ENCODE measurements at places on chromosomes 1 and 21.

DNA sequence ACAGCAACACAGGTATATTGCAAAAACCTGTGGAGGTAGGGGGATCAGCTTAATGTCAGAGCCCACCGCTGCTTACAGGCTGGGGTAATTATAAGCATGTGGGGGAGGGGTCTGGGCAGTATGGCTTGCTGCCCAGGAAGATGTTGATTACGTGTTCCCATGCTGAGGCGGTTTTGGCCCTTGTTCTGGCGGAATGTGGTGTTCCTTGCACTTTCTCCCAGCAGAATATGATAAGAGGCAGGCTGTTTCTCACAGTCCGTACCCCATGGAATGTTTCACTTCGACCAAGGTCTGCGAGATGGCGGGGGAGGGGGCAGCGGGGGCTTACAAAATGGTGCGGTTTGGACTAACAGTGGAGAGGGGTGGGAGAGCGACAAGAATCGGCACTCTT is 9.8 kb upstream of the HPCAL4 start:
- DNase-seq, result no peak
- no peak overlapping the region for H3K4me3 ChIP-seq
- no peaks in the 10 kb centered on the region for H3K4me1 ChIP-seq
- H3K36me3 ChIP-seq, result no peaks in the 10 kb centered on the region

- H3K36me3 ChIP-seq, result no peaks in the 10 kb centered on the region
- no peaks in the 10 kb centered on the region for H3K27me3 ChIP-seq
- no peak for DNase-seq
- no peaks in the 10 kb centered on the region for H3K4me1 ChIP-seq
Observed at GRCh38 chr1:156958247-156958714, 37.8 kb downstream of the LRRC71 start.

GRCh38 chr1:28646040-28646439 is 2.4 kb upstream of the RNU11 start:
- peaks cover 41% of the 10 kb centered on the region for H3K4me1 ChIP-seq
- H3K4me3 ChIP-seq, result no peak overlapping the region
- H3K36me3 ChIP-seq, result no peaks in the 10 kb centered on the region
- H3K27ac ChIP-seq, result no peak overlapping the region
- H3K27me3 ChIP-seq, result no peaks in the 10 kb centered on the region

GRCh38 chr1:208215393-208215792 is 28.8 kb downstream of the PLXNA2 start:
- H3K27ac ChIP-seq, result no peak overlapping the region
- H3K4me3 ChIP-seq, result no peak overlapping the region
- no peaks in the 10 kb centered on the region for H3K27me3 ChIP-seq
- DNase-seq, result no peak
- peaks cover 3% of the 10 kb centered on the region for H3K4me1 ChIP-seq

DNA sequence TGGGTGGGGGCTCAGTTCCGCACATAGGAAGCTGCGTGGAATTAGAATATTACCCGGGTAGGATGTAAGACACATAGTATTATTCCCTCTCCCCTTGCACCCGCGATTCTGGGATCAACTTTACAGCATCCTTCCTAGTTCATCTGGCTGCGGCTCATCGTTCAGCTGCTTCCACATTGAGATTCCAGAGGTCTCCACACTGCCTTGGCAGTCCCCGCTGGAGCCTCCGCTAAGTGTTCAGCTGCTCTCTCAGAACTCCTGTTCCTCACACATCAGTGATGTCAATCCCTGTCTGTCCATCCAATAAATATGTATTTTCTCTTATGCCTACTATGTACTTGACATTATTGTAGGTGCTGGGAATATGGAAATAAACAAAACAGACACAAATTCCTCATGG is 135.6 kb upstream of the SYT6 start:
- no peaks in the 10 kb centered on the region for H3K36me3 ChIP-seq
- no peaks in the 10 kb centered on the region for H3K27me3 ChIP-seq
- no peak overlapping the region for H3K27ac ChIP-seq
- no peak for DNase-seq

GRCh38 chr1:12467570-12468286 is 150.3 kb downstream of the DHRS3 start:
- no peak overlapping the region for H3K27ac ChIP-seq
- H3K27me3 ChIP-seq, result no peaks in the 10 kb centered on the region

- peaks cover 17% of the 10 kb centered on the region for H3K4me1 ChIP-seq
- peak overlapping the region; percentile 28 for H3K4me3 ChIP-seq
- H3K27me3 ChIP-seq, result no peaks in the 10 kb centered on the region
- H3K36me3 ChIP-seq, result no peaks in the 10 kb centered on the region
Observed at GRCh38 chr1:100927276-100927675, 31.4 kb downstream of the SLC30A7 start.

- H3K36me3 ChIP-seq, result no peaks in the 10 kb centered on the region
- no peak for DNase-seq
- H3K4me1 ChIP-seq, result no peaks in the 10 kb centered on the region
- no peak overlapping the region for H3K4me3 ChIP-seq
- no peak overlapping the region for H3K27ac ChIP-seq
- H3K27me3 ChIP-seq, result no peaks in the 10 kb centered on the region
Observed at GRCh38 chr1:234091065-234091401, 186.6 kb downstream of the SLC35F3 start.

DNA sequence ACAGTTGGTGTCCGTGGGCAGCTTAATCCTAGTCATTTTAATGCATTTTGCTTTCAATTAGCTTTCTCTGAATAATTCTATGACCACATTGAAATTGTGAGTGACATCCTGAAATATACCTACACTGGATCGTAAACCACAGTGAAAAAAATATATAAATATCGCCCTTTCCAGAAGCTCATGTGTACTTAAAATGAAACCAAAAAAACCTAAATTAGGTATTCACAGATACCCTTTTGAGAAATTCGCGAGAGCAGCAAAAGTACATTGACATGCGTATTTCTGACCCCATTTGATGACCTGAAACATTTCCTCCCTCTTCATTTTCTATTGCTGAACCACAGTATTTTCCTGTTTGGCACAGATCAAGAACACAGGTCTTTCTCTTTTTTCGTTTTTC is 253.8 kb downstream of the LTN1 start:
- H3K4me3 ChIP-seq, result no peak overlapping the region
- H3K36me3 ChIP-seq, result no peaks in the 10 kb centered on the region
- no peaks in the 10 kb centered on the region for H3K27me3 ChIP-seq

DNA sequence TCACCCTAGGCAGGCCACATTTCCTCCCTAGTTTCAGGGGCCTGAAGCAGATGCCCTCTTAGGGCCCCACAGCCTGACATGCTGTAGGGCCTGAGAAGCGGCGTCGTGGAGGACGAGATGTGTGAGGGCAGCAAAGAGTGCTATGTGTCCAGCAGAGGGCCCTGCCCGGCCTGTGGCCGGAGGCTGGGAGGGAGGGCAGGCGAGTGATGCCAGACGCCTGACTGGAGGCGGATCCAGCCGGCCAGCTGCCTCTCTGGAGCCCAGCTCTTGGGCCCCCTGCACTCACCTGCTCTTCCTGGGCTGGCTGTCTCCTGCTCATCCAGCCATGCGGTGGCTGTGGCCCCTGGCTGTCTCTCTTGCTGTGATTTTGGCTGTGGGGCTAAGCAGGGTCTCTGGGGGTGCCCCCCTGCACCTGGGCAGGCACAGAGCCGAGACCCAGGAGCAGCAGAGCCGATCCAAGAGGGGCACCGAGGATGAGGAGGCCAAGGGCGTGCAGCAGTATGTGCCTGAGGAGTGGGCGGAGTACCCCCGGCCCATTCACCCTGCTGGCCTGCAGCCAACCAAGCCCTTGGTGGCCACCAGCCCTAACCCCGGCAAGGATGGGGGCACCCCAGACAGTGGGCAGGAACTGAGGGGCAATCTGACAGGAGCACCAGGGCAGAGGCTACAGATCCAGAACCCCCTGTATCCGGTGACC is at the start of gene GPR37L1:
Gene GPR37L1 (plus strand): TSS at position 279 of the 697 bp plus-strand sequence. CDS start 47 bp downstream, at position 326.
- DNase-seq, result no peak
- no peak within 1 kb of the TSS for H3K4me3 ChIP-seq
- no peaks in the 10 kb centered on the region for H3K27me3 ChIP-seq
- H3K4me1 ChIP-seq, result no peaks in the 10 kb centered on the region

GRCh38 chr1:28176492-28177470 is at the start of gene PTAFR:
TSS of gene PTAFR (minus strand) at chr1:28176690. CDS start at chr1:28151021, 25,669 bp downstream.
- H3K36me3 ChIP-seq, result no peaks in the 10 kb centered on the region
- H3K4me3 ChIP-seq, result no peak within 1 kb of the TSS
- H3K27me3 ChIP-seq, result peaks cover 28% of the 10 kb centered on the region
- no peak within 1 kb of the TSS for H3K27ac ChIP-seq

- H3K27ac ChIP-seq, result no peak overlapping the region
- H3K4me3 ChIP-seq, result no peak overlapping the region
- DNase-seq, result peak; percentile 53
- peaks cover 37% of the 10 kb centered on the region for H3K36me3 ChIP-seq
- H3K4me1 ChIP-seq, result no peaks in the 10 kb centered on the region
- H3K27me3 ChIP-seq, result no peaks in the 10 kb centered on the region
Observed at GRCh38 chr1:43414634-43415223, 25.0 kb downstream of the SZT2 start.

GRCh38 chr1:112699425-112700144 is 7.3 kb downstream of the RHOC start:
- H3K36me3 ChIP-seq, result peaks cover 48% of the 10 kb centered on the region
- H3K27me3 ChIP-seq, result no peaks in the 10 kb centered on the region
- no peak overlapping the region for H3K4me3 ChIP-seq
- H3K4me1 ChIP-seq, result peaks cover 37% of the 10 kb centered on the region
- DNase-seq, result no peak

DNA sequence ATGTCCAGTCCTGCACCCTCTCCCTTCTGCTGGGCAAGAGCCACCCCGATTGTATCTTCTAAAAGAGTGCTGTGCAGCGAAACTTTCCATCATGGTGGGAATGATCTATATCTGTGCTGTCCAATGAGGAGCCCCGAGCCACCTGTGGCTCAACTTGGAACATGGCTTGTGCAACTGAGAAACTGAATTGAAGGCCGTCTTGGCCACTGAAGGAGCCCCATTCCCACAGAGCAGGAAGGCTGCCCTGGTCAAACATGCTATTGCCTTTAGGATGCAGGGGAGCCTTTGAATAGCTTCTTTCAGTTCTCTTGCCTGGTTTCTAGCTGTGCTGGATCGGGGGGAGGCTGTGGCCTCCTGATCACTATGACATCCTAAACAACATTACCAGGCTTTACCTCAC is 427.6 kb downstream of the SETD4 start:
- H3K27me3 ChIP-seq, result no peaks in the 10 kb centered on the region
- no peak overlapping the region for H3K4me3 ChIP-seq
- no peak for DNase-seq
- H3K4me1 ChIP-seq, result no peaks in the 10 kb centered on the region
- H3K27ac ChIP-seq, result no peak overlapping the region

- no peaks in the 10 kb centered on the region for H3K4me1 ChIP-seq
- no peak overlapping the region for H3K27ac ChIP-seq
- H3K4me3 ChIP-seq, result no peak overlapping the region
- H3K36me3 ChIP-seq, result no peaks in the 10 kb centered on the region
- no peaks in the 10 kb centered on the region for H3K27me3 ChIP-seq
- no peak for DNase-seq
Observed at GRCh38 chr1:75170011-75170410, 35.8 kb downstream of the LHX8 start.

DNA sequence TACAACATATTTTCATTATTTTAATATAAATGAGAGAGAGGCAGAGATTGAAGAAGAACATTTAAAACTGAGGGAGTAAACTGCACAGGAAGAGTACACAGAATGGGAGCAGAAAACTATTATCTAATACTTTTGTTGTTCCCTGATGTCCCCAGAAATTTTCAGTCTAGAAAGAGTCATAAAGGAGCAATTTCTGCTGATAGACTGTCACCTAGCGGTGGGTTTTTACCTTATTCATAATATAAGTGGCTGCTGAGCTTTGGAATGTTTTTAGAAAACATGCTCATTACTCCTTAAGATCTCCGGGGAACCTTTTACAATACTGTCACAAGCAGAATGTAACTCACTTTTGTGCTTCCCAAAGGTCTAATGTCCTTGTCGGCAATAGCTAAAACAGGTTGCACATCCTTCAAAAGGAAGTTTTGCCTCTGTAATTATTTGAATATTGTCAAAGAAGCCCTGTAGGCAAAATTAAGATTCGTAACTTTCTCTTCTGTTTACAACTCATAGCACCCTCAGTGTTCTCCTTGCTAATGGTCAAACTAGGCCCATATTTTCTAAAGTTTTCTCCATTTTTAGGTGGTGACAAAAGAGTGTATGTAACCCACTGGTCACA is 4.9 kb upstream of the NPL start:
- no peak overlapping the region for H3K4me3 ChIP-seq
- no peaks in the 10 kb centered on the region for H3K36me3 ChIP-seq
- no peaks in the 10 kb centered on the region for H3K4me1 ChIP-seq
- peaks cover 32% of the 10 kb centered on the region for H3K27me3 ChIP-seq
- DNase-seq, result no peak
- no peak overlapping the region for H3K27ac ChIP-seq

- H3K27me3 ChIP-seq, result no peaks in the 10 kb centered on the region
- H3K4me1 ChIP-seq, result no peaks in the 10 kb centered on the region
- no peak for DNase-seq
- no peak overlapping the region for H3K4me3 ChIP-seq
Observed at GRCh38 chr1:91805311-91805801, 80.6 kb downstream of the TGFBR3 start.

- H3K4me3 ChIP-seq, result no peak overlapping the region
- H3K27ac ChIP-seq, result no peak overlapping the region
- DNase-seq, result no peak
- H3K36me3 ChIP-seq, result no peaks in the 10 kb centered on the region
- no peaks in the 10 kb centered on the region for H3K27me3 ChIP-seq
- no peaks in the 10 kb centered on the region for H3K4me1 ChIP-seq
Observed at GRCh38 chr1:170198584-170198983, 52.8 kb downstream of the NTMT2 start.

DNA sequence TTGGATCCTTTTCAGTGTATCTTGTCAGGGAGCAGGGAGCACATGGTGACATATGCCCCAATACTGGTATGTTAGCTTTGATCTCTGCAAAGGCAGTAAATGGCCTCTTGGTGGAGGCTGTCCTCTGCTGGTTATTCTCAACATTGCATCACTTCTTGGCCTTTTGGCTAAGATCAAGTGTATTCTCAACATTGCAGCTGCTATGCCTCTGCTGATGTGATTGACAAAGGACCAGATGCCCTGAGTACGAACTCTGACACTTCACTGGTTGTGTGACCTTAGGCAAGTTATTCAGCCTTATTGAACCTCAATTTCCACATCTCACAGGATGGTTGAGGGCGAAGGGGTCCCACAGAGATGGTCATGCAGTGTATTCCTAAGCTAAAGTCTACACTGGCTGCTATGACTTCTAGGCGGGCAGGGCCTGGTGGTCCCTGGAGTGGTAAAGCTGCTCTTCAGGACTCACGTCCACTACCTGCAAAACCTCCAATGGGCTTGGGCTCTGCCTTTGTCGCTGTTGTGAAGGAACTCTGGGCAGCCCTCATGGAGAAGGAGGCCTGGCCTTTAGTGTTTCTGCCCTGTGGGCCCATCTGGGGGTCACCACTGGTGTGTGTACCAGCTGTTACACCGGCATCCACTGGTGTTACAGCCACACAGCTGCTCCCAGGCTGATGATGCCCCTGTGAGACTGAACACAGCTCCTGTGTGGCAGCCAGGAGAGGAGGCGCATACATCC is 64.8 kb downstream of the DNTTIP2 start:
- H3K4me3 ChIP-seq, result no peak overlapping the region
- no peaks in the 10 kb centered on the region for H3K27me3 ChIP-seq
- H3K27ac ChIP-seq, result no peak overlapping the region
- no peaks in the 10 kb centered on the region for H3K36me3 ChIP-seq
- no peaks in the 10 kb centered on the region for H3K4me1 ChIP-seq

Data from thymus (tissue), 14 donors.